ENCODE measurements at places on chromosomes 3 and 15.

- peak; percentile 55 for DNase-seq
Observed at GRCh38 chr3:171049861-171050444, 23.4 kb upstream of the SLC2A2 start.

- no peak for DNase-seq
Observed at GRCh38 chr15:34883633-34884032, 85.9 kb downstream of the AQR start.

DNA sequence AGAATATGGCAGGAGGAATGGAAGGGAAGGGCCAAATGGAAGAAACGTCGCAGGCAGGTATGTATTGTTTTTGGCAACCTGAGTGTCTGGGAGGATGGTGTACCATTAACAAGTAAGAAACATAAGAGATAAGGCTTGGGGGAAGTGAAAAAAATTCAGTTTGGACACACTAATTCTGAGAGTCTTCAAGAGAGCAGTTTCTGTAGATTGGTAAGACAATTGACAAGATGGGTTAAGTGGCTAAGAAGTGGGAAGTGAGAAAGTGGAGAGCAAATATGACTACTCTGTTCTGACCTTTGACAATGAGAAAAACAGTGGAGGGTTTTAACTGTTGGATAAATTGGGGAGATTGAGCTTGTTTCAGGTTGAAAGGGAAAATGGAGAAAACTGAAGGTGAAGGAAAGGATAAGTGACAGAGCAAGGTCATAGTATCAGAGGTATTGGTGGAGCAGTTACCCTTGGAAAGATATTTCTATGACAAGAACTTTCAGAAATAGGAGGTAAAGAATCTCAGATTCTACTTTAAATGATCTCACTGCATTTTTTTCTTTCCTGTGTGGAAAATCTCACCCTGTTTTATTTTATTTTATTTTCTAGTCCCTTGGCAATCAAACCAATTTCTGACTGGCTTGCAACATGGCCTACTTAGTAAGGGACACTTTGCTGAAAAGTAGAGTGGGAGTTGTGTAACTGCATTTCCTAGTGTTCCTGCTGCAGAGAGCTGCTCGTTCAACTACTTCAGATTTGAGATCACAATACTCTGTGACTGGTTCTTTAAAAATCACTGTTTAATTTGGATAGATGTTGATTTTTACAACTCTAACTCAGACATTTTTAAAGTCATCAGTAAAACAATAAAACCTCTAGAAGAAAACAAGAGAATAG, 23.1 kb upstream of the GABPB1 start:
- DNase-seq = no peak

- no peak for DNase-seq
Observed at GRCh38 chr3:4899710-4900109, 79.5 kb upstream of the BHLHE40 start.

All from activated CD4-positive, alpha-beta memory T cell treated with anti-CD3 and anti-CD28 coated beads, Interleukin-2, amount 10 ng/mL, durations not matched to agents 7 days and 5 days (primary cell).